ENCODE measurements at places on chromosomes 4 and X.
A peak's percentile ranks its signal among the peaks of the same experiment; 100 is the strongest.

DNA sequence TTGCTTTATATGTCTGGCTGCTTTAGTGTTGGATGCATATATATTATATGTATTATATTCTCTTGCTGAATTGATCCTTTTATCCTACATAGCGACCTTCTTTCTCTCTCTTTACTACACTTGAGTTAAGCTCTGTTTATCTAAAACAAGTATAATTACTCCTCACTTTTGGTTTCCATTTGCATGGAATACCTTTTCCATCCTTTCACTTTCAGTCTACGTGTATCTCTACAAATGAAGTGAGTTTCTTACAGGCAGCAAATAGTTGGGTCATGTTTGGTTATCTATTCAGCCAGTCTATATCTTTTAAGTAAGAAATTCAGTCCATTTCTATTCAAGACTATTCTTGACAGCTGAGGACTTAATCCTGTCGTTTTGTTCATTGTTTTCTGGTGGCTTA lies 167.5 kb upstream of the USP38 start:
- no peak for DNase-seq

- peak; percentile 42 for DNase-seq
Measured at GRCh38 chrX:20147561-20147960, 5.9 kb upstream of the EIF1AX start.

GRCh38 chrX:49880668-49881067 lies 1.4 kb downstream of the USP27X start:
- no peak for DNase-seq

DNA sequence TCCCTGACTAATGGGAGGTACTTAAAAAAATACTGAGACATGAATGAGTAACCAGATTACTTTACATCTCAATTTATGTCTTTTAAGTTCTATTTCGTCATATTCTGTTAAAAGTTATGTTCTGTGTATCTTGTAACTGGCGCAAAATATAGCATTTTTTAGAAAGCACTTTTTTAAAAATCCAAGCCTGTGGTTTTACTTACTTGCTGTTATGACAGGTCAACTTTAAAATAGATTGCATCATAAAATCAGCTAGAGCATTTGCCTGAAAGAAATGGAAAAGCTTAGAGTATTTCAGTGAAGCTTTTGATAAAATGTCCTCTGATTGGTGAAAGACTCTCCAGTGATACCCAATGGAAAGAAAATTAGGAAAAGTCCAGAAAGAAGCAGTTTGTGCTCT lies 1892.3 kb upstream of the TENM3 start:
- DNase-seq: no peak

DNA sequence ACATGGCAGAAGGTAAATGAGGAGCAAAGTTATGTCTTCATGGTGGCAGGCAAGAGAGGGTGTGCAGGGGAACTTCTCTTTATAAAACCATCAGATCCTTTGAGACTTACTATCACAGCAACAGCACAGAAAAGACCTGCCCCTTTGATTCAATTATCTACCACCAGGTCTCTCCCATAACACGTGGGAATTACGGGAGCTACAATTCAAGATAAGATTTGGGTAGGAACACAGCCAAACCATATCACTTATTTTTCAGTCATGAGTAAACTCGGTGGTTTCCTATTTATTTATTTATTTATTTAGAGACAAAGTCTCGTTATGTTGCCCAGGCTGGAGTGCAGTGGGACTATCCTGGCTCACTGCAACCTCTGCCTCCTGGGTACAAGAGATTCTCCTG lies 22.1 kb downstream of the CXCL1 start:
- DNase-seq: no peak

GRCh38 chrX:133590703-133591505 lies 175.6 kb upstream of the GPC4 start:
- DNase-seq: no peak

DNA sequence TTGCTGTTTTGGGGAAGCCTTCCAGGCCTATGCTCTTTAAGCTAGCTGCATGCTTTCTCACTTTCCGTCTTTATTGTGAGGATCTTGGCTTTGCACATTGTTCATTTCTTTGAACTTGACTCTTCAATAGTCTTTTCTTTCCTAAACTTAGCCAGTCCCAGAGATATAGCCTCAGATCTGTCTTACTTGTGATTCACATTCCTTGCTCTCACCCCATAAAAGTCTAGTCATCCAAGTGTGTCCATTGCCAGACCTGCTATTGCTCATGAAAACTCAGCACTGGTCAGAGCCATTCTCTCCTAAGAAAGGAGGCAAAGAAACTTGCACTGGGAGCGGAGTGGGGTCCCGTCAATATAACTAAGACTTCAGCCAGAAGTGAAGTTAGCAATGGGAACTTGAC lies 275.0 kb upstream of the CTSO start:
- no peak for DNase-seq

- no peak for DNase-seq
Measured at GRCh38 chrX:114962209-114962608, 55.2 kb downstream of the IL13RA2 start.

GRCh38 chr4:14083150-14083549 lies 455.6 kb upstream of the BOD1L1 start:
- DNase-seq: no peak

- DNase-seq: no peak
Measured at GRCh38 chrX:102684772-102685520, 27.3 kb upstream of the GPRASP2 start.

GRCh38 chr4:168273838-168274237 lies 44.7 kb downstream of the DDX60 start:
- DNase-seq: no peak

- DNase-seq: peak; percentile 58
Measured at GRCh38 chrX:68511255-68511654, 12.4 kb downstream of the YIPF6 start.

DNA sequence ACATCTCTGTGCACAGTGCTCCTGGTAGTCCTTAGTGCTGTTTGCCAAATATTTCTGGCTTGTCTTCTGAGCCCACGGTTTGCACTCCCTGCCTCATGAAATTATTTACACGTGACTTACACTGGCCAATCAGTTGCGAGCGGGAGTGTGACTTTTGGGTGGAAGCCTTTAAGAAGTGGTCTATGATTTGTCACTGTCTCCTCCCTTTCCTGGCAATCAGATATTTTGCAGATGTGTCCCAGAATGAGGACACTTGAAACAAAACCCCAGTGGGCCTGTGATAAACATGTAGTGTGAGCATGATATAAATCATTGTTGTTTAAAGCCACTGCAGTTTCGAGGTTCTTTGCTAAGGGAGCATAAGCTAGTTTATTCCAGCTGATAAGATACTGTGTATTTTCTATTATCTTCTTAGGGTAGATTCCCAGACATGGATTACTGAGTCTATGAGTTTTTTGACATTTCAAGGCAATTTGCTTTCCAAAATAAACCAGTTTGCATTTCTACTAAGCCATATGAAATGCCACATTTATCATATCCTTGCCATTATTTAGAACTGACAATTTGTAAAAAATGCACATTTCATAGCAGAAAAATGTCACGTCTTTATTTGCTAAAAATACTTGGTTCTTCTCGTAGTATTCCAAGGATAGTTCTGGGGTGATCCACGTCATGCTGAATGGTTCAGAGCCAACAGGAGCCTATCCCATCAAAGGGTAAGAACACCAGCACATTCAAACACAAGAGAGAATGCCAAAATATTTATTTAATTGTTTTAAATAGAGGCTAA lies 12.0 kb downstream of the BST1 start:
- no peak for DNase-seq

DNA sequence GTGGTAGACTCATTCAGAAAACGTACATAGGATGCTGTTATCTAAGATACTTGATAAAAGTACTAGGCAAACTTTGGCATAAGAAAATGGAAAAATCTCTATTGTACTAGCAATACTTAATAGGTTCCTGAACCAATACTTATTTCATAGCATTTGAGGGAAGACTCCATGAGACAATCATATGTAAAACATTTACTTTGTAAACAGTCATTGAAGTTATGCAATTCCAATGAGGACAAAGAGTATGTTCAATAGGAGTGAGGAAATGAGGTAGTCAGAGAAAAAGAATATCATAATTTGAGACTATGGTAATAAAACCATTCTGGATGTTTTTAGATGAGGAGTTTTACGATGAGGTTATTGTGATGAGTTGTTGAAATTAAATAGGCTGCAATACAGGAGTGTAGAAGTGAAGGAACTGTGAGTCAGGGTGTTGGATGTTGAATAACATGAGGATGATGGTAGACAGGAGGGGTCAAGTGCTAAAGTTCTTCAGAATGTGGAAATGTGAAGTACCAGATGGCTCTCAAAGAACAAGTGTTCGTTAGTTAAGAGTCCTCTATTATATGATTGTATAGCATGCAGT lies 397.9 kb downstream of the PPP3CA start:
- DNase-seq: no peak

DNA sequence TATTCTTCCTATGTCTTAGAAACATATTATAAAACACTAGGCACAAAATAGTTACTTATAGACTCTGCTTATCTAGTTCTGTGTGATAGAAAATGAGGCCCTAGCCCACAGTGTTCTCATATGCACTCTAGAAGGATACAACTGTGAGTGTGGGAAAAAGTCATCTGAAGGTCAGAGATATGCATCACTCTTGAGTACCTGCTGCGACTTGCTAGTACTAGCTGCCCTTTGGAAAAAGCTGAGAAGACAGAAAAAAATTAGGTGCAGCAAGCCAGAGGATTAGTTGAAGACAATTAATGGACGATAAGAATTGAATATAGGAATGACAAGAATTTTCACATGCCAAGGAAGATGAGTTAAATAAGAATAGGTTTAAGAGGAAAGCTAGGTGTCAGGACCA lies 61.3 kb downstream of the MTHFD2L start:
- DNase-seq: no peak

GRCh38 chrX:16897445-16897844 lies 27.3 kb upstream of the RBBP7 start:
- DNase-seq: no peak

DNA sequence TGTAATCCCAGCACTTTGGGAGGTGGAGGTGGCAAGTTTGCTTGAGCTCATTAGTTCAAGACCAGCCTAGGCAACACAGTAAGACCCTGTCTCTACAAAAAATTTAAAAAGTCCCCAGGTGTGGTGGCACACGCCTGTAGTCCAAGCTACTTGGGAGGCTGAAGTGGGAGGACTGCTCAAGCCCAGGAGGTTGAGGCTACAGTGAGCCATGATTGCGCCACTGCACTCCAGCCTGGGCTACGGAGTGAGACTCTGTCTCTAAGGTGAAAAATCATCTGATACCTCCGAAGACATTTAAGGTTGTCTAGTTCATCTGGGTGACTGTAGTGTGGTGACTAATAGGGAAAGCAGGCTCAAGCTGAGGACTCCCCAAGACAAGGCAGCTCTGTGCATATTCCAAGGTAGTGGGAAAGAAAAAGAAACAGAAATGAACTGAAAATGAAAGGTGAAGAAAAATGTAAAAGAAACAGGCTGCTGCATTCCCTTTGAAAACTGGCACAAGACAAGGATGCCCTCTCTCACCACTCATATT lies 23.3 kb downstream of the FRYL start:
- DNase-seq: peak; percentile 22

DNA sequence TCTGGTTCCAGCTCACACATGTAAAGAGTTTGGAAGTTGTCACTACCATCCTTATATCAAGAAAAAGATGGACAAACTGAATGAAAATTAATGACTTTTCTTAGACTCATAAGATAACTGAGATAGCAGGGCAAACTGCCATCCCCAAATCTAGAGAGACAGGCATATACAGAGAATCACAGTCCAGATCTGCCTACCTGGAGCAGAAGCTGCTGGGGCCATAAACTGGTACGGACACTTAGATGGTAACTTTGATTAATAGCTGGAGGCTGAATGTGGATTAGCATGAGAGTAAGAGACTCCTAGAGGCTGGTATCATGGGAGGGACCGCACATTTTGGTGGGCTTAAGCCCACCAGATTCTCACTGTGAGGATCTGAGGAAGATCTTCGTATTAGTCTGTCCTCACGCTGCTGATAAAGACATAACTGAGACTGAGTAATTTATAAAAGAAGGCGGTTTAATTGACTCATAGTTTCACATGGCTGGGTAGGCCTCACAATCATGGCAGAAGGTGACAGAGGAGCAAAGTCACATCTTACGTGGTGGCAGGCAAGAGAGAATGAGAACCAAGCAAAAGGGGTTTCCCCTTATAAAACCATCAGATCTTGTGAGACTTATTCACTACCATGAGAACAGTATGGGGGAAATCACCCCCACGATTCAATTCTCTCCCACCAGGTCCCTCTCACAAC lies 10.8 kb upstream of the POLA1 start:
- DNase-seq: no peak

- no peak for DNase-seq
Measured at GRCh38 chr4:185227131-185227551, 17.7 kb downstream of the SNX25 start.

DNA sequence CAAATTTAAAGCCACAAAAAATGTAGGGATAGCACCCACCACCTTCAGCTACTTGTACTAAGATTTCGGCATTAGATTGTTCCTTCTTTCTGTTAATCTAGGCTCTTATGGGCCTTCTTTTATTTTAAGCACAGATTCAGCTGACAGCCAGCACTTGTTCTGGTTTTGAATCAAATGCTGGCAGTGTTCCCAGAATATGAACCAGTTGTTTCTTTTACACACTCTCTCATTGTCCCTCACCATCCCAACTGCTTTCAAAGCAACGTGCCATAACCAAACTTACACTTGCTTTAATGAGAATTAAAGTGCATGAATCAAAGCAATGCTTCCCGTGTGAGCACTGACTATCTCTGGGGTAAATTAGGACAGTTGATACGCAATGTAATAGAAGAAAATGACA lies 744.5 kb upstream of the FAM241A start:
- DNase-seq: no peak

- peak; percentile 22 for DNase-seq
Measured at GRCh38 chrX:56232221-56233082, at the start of gene KLF8. KLF8 (plus strand) TSS chrX:56232356; CDS start chrX:56233335, 979 bp downstream.

- no peak for DNase-seq
Measured at GRCh38 chr4:169131556-169132208, 121.6 kb upstream of the CBR4 start.

DNA sequence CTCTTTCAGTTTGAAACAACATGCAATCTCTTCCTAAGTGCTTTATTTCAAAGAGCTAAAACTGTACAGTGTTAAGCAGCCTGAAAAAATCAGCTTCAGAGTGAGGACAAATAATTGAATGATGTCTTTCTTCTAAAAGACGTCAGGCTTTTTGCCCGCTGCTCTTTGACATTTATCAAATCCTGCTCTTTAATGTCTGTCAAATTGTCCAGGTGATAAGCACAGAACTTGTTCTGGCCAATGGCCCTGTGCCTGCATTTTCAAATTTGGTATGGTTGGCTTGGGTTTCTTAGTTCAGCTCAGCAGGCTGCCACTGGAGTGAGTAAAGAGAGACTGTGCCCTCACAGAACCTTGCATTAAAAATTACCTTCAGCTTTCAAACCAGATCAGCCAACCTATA lies 712.9 kb upstream of the LCORL start:
- DNase-seq: no peak

DNA sequence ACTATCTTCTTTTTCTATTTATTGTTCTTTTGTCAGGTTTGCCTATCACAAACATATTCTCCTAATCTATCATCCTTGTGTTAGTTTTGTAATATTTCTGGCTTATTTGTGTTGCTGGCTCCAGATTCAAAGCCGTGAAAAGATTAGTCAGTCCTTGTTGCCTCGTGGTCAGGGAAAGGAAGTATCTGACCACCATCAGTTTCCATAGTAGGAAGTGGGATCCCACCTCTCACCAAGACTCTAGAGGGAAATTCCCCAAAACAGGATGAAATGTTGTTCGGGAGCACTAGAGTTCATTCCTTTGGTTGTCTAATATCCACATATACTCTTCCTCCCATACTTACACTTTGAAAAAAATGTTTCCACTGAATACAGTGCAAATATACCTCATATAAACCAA lies 131.0 kb upstream of the HUWE1 start:
- no peak for DNase-seq

GRCh38 chr4:165207016-165207430 lies 338 bp upstream of the KLHL2 start:
- DNase-seq: no peak

GRCh38 chr4:186687265-186687664 lies 36.4 kb downstream of the FAT1 start:
- no peak for DNase-seq

All from inflammatory macrophage treated with lipopolysaccharide for 1 hour (primary cell).